ENCODE measurements at places on chromosomes 3 and 15. TPM values are rescaled to one million over a fixed set of nuclear protein-coding genes. Genes with fewer than 3 reads are reported as not detected.

CX3CR1 gene
- not detected for polyA plus RNA-seq

ATP2B2 gene
- polyA plus RNA-seq = 0.05 TPM

GPR160 gene
- 0.31 TPM for polyA plus RNA-seq

BHLHE40 gene
- polyA plus RNA-seq = 62.2 TPM

VEPH1 gene
- 11.3 TPM for polyA plus RNA-seq

MORC1 gene
- polyA plus RNA-seq = not detected

FBXO40 gene
- not detected for polyA plus RNA-seq

HRH1 gene
- polyA plus RNA-seq = 7.7 TPM

LRRIQ4 gene
- not detected for polyA plus RNA-seq

CCR9 gene
- polyA plus RNA-seq = not detected

ROPN1B gene
- polyA plus RNA-seq = not detected

NPAP1 gene
- polyA plus RNA-seq = not detected

DNAH12 gene
- 0.03 TPM for polyA plus RNA-seq

SCAANT1 gene
- not detected for polyA plus RNA-seq

CD86 gene
- not detected for polyA plus RNA-seq

SLC9C1 gene
- not detected for polyA plus RNA-seq

FAM162A gene
- polyA plus RNA-seq = 35.3 TPM

PTH1R gene
- polyA plus RNA-seq = 0.07 TPM

EMC7 gene
- polyA plus RNA-seq = 105 TPM

MYO5C gene
- polyA plus RNA-seq = 1.1 TPM

PGBD4 gene
- 1.3 TPM for polyA plus RNA-seq

CCR3 gene
- polyA plus RNA-seq = not detected

RHO gene
- not detected for polyA plus RNA-seq

INSYN1 gene
- 3.6 TPM for polyA plus RNA-seq

PAK6 gene
- polyA plus RNA-seq = 0.07 TPM

GOLGA6L9 gene
- polyA plus RNA-seq = 7.4 TPM

ATP13A4 gene
- polyA plus RNA-seq = 0.03 TPM

OCA2 gene
- 0.10 TPM for polyA plus RNA-seq

TRPM1 gene
- polyA plus RNA-seq = not detected

ARPC4 gene
- 220 TPM for polyA plus RNA-seq

TUBGCP5 gene
- 11.8 TPM for polyA plus RNA-seq

SIAH2 gene
- polyA plus RNA-seq = 18.4 TPM

RTP2 gene
- not detected for polyA plus RNA-seq

TNFAIP8L3 gene
- 0.08 TPM for polyA plus RNA-seq

PPP1R14D gene
- polyA plus RNA-seq = not detected

THSD4 gene
- polyA plus RNA-seq = 79.1 TPM

TICRR gene
- polyA plus RNA-seq = 2.0 TPM

SLCO2A1 gene
- polyA plus RNA-seq = 5.8 TPM

OR5AC2 gene
- not detected for polyA plus RNA-seq

TM4SF1 gene
- 257 TPM for polyA plus RNA-seq

ACAN gene
- not detected for polyA plus RNA-seq

TEX55 gene
- not detected for polyA plus RNA-seq

ZMYND10 gene
- 0.83 TPM for polyA plus RNA-seq

HTD2 gene
- 3.0 TPM for polyA plus RNA-seq

FBXW12 gene
- polyA plus RNA-seq = 0.07 TPM

MAP6D1 gene
- polyA plus RNA-seq = 2.6 TPM

CCRL2 gene
- not detected for polyA plus RNA-seq

GHRL gene
- not detected for polyA plus RNA-seq

SCG3 gene
- 0.41 TPM for polyA plus RNA-seq
